Tongue (tissue), 3 donors: ENCODE measurements at places on chromosomes 1 and 21. TPM values are rescaled to one million over a fixed set of nuclear protein-coding genes. Genes with fewer than 3 reads are reported as not detected.
A peak's percentile ranks its signal among the peaks of the same experiment; 100 is the strongest.

FYB2 gene
- 0.31 TPM for total RNA-seq

GRCh38 chr21:37182222-37182621 is 84.9 kb downstream of the VPS26C start:
- no peak for DNase-seq

DNA sequence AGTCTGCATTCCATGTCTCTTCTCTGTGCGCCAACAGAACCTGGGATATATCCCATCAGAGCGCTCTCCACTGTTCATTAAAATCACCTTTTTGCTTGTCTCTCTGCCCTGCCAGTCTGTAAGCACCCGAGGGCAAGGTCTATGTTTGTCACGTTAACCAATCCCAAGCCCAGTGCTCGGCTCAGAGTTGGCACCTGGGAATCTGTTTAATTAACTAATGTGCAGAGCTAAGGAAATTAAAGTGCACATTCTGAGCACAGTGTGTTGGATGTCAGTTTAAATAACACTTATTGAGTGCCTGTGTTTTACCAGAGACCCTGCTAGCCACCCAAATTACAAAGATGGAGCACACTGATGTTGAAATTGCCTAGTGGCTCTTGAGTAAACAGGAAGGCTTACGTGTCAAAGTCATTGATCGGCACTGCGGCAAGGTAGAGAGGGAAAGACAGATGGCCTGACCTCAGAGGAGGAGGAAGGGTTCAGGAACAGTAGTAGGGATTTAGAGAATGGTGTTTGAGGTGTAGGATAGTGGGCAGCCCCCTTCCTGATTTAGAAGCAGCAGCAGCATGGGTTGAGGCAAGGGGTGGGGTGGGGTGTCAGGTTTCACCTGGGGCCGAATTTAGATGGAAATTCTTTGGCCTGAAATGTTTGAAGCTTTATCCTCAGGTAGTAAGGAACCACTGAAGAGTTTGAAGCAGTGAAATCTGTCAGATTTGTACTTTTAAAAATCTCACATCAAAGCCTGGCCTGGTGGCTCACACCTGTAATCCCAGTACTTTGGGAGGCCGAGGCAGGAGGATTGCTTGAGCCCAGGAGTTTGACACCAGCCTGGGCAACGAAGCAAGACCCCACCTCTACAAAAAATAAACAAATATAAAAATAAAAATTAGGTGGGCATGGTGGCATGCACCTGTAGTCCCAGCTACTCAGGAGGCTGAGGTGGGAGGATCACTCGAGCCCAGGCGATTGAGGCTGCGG is 7.7 kb downstream of the ARMH1 start:
- no peak for DNase-seq

DNA sequence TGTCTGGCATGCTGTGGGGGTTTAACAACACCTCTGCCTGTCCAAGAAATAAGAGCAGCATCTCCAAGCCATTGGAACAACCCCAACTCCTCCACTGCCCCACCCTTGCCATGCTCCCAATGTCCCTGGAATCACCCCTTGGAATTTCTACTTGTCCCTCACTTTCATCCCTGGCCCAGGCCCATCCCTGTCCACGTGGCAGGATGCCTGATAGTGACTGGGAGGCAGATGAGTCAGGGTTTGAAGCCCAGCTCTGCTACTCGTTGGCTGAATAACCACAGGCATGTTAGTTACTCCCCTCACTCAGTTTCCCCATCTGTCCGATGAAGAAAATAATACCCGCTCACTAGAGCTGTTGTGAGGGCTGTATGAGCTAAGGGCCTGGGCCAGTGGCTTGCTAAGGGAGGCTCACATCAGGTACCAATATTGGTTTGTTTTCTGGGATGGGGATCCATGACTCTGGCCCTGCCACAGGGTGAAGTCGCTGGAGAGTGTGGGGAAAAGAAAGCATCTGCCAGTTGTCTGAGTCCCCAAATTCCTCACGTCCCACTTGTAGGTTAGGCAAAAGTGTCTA is 99.4 kb upstream of the TLR5 start:
- no peak for DNase-seq

EFNA3 gene
- total RNA-seq, result 0.92 TPM

DNA sequence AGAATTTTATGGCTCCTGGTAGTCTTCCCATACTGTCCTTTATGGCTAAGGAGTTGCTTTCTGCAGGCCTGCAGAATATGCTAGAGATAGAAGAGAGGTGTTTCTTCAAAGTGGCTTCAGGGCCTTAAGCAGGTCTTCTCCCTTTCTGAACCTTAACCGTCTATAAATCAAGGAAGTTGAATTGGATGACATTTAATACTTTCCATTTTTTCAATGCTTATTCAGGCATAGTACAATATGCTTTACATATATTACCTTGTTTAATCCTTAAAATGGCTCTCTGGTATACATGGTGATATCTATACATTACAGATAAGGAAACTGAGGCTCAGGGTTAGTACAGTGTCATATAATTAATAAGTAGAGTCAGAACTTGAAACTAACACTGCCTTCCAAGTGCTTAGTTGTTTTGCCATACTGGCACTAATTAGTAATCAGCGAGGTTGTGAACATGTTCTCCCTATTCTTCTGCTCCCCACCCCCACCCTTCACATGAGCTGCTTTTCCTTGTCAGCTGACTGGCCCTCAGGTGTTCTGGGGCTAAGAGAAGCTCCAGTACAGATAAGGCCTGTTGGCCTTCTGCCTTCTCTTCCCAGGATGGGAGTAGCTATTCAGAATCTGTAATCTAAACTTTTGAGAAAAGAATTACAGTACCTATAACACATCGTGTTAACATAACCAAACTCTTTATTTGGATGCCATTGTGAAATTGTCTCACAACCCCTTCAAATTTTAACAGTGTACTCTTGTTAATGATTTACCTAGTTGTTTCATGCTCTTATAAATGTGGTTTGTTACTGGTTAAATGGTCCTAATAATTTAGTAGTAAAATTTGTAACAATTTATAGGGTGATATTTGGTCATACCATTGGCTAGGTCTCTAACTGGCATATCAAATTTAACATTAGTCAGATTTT is 13.6 kb downstream of the NFYC start:
- no peak for DNase-seq

- no peak for DNase-seq
Measured at GRCh38 chr1:9850442-9851162, 26.8 kb upstream of the CLSTN1 start.

GJB4 gene
- 0.31 TPM for total RNA-seq

- DNase-seq, result no peak
Measured at GRCh38 chr1:3641046-3641760, 8.7 kb downstream of the WRAP73 start.

GRCh38 chr1:109671067-109671466 is 3.2 kb downstream of the GSTM2 start:
- peak; percentile 0 for DNase-seq

RGS16 gene
- 10.3 TPM for total RNA-seq

GRCh38 chr21:34129039-34129891 is 55.9 kb downstream of the MRPS6 start:
- peak; percentile 93 for DNase-seq

GRCh38 chr1:242827538-242827937 is 303.0 kb upstream of the PLD5 start:
- no peak for DNase-seq

GRCh38 chr1:29892247-29892646 is 655.9 kb downstream of the PTPRU start:
- no peak for DNase-seq

TMOD4 gene
- total RNA-seq, result 28.3 TPM

- DNase-seq, result no peak
Measured at GRCh38 chr1:232101231-232101630, 474.6 kb downstream of the DISC1 start.

DNA sequence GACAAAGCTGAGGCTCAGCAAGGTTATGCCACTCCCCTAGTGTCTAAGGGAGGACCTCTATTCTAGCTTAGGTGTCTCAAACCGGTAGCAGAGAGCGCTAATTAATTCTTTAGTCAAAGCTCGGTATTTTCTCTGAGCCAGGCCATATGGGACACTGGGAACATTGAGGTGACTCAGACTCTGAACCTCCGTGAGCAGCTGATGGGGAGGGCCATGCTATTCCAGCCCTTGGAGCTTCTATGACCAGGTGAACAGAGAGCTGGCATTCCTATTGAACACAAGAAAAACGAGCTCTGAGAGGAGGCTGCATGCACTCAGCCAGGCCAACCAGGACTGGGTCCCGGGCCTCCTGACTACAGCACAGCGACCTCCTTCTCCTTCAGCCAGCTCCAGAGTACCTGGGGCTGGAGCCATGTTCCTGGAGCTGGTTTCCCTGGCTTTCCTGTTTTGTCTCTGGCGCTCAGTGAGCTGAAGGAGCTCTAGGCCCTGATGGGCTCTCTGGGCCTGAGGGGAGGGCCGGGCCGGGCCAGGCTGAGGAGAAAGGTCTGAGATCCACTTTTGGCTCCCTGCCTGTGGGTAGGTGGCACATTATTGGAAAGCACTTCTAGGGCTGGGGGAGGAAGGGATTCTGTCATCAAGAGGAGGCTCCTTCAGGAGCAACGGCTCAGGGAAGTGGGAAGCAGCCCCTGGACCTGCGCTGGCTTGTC is 37.0 kb downstream of the SLC9A1 start:
- no peak for DNase-seq
